ENCODE measurements at places on chromosomes 12 and 14. TPM values are rescaled to one million over a fixed set of nuclear protein-coding genes. Genes with fewer than 3 reads are reported as not detected.
A peak's percentile ranks its signal among the peaks of the same experiment; 100 is the strongest.

The CLEC2A gene
- total RNA-seq = not detected

DNA sequence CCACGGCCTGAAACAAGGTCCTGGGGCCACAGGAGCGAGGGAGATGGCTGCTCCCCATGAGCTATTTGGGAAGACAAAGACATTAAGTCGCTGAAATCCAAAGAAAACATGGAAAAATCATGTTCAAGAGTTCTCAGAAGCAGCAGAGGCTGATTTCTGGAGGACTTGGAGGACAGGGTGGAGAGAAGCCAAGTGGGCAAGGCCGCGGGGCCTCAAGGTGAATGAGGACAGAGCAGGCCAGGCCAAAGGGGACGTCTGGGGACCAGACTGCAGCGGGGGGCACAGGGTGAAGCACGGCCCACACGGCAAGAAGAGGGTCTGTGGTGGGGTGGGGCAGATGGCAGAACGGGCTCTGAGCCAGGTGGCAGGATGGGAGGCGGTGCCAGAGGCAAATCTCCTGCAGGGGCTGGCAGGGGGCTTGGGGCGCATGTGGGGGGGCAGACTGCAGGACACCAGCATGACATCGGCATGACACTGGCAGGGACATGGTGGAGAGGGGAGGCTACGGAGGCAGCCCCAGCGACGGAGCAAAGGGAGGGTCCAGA, 48.9 kb downstream of the RNF34 start:
- DNase-seq = no peak

The TMEM116 gene
- 17.7 TPM for total RNA-seq

GRCh38 chr12:96344124-96344695, 56.0 kb downstream of the CDK17 start:
- no peak for DNase-seq

- DNase-seq = no peak
Observed at GRCh38 chr12:19894803-19895202, 455.5 kb downstream of the AEBP2 start.

The KRT7 gene
- total RNA-seq = 4.0 TPM

DNA sequence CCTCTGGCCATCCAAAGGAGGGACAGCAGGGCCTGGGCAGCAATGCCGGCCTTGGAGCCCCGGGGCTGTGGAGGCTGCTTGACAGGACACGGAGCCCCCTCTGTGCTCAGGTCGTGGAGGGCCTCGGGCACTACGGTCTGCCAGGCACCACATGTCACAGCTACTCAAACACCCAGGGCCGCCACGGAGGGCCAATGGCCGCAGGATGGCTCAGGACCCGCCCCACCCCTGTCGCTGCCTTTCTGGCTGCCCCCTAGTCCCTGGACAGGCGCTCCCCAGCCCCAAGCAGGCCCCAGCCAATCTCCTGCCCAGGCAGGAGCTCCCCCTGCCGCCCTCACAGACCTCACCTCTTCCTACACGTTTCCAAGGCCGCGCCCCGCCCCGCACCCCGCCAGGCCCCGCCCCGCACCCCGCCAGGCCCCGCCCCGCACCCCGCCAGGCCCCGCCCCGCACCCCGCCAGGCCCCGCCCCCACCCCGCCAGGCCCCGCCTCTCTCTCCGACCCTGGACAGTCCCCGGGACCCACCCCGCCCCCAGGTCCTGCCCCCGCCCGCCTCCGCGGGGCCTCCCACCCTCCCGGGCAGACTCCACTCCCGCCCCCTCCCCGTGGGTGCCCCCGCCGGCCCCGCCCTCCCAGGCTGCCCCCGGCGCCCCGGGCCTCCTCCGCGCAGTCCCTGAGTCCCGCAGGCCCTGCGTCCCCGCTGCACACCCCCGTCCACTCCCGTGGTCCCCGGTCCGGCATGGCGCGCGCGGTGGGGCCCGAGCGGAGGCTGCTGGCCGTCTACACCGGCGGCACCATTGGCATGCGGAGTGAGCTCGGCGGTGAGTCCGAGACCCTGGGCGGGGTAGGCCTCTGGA, at the start of gene ASPG:
TSS of gene ASPG (plus strand) at position 669 of the 857 bp plus-strand sequence. CDS start at position 740, 71 bp downstream.
- DNase-seq = peak; percentile 56

DNA sequence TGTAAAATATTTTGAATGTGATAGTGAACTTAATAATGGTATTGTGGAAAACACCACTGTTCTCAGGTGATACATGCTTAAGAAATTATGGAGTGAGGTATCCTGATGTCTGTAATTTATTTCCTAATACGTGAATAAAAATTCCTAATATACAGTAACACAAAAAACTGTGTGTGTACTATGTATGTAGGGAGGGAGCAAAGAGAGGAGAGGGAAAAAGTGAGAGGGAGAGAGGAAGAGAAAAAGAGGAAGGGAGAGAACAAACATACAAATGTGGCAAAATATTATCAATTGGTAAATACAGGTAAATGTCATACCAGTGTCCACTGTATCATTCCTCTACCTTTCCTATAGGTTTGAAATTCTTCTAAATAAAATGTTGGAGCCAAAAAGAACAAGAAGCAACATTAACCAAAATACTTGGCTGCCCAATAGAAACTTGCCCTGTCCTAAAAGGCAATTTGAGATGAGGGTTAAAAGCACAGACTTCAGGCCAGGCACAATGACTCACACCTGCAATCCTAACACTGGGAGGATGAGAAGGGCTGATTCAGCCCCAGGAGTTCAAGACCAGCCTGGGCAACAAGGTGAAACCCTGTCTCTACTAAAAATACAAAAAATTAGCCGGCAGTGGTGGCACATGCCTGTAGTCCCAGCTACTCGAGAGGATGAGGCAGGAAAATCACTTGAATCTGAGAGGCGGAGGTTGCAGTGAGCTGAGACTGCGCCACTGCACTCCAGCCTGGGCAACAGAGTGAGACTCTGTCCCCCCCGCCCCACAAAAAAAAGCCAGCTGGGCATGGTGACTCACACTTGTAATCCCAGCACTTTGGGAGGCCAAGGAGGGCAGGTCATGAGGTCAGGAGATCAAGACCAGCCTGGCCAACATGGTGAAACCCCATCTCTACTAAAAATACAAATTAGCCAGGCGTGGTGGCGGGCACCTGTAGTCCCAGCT, 14.5 kb downstream of the R3HDM2 start:
- DNase-seq = no peak

DNA sequence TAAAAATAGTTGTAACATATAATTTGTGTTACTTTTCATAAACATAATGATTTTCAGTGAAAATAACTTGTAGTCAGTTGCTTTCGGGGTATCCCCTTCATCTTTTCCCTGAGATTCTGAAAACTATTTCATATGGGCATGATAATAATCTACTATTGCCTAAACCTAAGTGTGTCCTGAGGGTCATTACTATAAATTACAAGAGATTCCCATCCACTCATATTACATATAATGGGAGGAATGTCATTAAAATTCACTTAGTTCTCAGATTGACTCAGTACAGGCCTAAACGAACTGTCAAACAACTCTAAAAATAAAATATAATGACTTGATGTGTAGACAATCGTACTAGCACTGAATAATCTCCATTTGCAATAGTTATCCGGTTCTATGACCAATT, 72.7 kb downstream of the PTPRR start:
- no peak for DNase-seq

The ADSS1 gene
- total RNA-seq = 11.5 TPM

GRCh38 chr12:8860165-8860961, 37.9 kb downstream of the A2ML1 start:
- DNase-seq = peak; percentile 69

Measured in sciatic nerve (tissue), 2 donors.